ENCODE measurements at places on chromosomes 7 and 10.

- no peak for DNase-seq
These were observed 15.3 kb downstream of the AGBL3 start for GRCh38 chr7:135001390-135002165.

DNA sequence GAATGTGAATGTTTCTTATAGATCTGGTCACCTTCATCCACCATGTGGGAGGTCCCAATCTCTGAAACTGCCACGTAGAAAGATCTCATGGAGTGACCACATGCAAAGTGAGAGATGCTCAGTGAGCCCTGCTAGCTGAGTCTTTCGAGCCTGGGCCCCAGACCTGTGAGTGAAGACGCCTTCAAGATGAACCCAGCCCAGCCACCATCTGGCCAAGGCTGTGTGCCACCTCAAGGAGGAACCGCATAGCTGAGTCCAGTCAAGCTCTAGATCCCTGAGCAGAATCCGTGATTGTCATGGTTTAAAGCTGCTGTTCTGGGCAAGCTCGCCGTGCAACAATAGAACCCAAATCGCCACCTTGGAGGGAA, 20.2 kb upstream of the PPIF start:
- DNase-seq = no peak

DNA sequence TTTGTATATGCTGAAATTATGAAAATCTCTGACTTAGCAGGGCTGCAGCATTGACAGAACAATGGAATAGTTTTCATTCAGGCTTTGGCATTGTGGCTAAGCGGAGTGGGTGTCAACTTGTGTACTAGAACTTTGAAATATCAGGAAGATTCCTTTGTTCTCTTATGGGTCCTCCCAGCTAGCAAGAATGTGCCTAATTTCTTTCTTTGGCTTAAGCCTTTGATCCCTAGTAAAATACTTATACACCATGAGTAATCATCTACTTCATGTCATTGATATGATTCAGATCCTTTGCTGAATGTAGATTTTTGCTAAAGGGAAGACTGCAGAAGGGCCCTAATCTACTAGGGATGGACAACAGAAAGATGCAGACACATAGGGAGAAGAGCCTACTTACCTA, 6.2 kb downstream of the AVL9 start:
- DNase-seq = no peak

GRCh38 chr10:123151737-123152135, 2.5 kb upstream of the BUB3 start:
- no peak for DNase-seq

- DNase-seq = no peak
These were observed 162.2 kb downstream of the PKD1L1 start for GRCh38 chr7:47785923-47786556.

DNA sequence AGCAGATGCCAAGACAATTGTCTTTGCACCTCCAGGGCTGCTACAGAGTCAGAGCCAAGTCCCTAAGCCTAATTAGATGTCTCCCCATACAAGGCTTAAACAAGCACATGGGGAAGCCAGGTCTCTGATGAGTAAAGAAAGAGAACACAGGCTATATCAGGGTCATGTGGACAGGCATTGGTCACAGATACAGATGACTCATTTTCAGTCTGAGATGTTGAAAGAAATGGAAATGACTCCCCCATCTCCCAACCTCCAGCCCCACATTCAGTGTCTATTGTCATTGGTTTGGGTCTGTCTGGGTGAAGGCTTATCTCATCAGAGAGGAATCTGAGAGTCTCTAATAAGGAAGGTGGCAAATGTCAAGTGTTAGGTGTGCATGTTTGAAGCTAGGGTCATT, 290.1 kb upstream of the KIAA1217 start:
- no peak for DNase-seq

- DNase-seq = no peak
These were observed 58.1 kb downstream of the DMBT1 start for GRCh38 chr10:122618461-122619165.
